ENCODE measurements at places on chromosomes 6 and 20.
A peak's percentile ranks its signal among the peaks of the same experiment; 100 is the strongest.

GRCh38 chr6:108027594-108027993, 46.9 kb downstream of the OSTM1 start:
- no peak for DNase-seq

DNA sequence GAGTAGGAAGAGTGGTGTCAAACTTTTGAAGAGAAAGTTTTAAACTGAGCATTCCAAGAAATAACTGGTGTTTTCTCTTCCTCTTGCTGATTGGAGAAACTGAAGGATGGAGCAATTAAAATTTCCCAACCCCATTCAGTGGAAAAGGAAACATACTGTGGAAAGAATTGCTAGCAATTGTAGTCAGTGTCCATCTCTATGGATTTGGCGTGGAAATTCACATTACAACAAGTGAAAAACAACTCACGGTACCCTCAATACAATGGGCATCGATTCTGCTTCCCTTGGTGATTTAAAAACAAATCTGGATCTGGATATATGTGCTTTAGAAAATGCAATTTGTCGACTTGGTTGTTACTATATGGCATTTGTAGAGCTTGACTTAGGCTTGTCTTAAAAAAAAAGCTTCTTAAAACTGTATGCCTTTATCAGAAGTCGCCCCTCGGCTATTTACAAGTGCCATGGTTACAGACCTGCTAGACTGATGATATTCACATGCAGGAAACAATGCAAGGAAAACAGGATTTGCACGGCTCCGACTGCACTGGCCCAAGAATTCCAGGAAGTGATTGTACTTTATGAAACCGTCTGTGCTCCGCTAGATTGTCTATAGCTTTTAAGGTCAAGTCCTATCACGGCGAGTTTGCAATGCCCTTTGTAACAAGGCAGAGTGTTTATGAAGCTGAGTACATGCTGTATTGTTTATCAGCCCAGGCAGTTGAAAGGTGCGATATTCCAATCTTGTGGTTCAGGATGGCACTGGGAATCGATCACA, 131.7 kb upstream of the PHACTR1 start:
- no peak for DNase-seq

GRCh38 chr6:3415490-3415889, 41.4 kb downstream of the SLC22A23 start:
- no peak for DNase-seq

- DNase-seq, result no peak
Measured at GRCh38 chr20:23759306-23759940, 8.7 kb upstream of the CST1 start.

- no peak for DNase-seq
Measured at GRCh38 chr6:7413151-7413823, 23.7 kb downstream of the RIOK1 start.

DNA sequence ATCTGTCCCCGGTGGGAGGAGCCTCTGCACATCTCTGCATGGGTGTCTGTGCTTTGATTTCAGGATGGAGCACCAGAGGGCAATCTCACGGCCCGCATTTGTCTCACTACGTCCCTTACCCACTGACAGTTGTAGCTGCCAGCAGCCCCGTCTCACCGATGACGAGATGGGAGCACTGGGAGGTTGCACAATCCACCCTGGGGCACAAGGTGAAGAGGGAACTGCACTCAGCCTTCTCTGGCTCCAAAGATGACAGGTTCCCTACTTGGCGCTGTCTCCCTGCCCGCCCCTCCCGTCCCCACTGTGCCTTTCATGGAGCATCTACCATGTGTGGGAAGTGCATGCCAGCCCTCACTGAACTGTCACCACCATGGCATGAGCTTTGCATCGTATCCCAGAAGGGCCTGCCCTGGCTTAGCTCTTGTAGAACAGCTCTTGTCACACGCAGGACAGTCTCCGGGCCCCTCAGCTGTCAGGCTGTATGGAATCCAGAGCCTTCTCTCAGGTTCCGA, 99.9 kb upstream of the PMEPA1 start:
- no peak for DNase-seq

DNA sequence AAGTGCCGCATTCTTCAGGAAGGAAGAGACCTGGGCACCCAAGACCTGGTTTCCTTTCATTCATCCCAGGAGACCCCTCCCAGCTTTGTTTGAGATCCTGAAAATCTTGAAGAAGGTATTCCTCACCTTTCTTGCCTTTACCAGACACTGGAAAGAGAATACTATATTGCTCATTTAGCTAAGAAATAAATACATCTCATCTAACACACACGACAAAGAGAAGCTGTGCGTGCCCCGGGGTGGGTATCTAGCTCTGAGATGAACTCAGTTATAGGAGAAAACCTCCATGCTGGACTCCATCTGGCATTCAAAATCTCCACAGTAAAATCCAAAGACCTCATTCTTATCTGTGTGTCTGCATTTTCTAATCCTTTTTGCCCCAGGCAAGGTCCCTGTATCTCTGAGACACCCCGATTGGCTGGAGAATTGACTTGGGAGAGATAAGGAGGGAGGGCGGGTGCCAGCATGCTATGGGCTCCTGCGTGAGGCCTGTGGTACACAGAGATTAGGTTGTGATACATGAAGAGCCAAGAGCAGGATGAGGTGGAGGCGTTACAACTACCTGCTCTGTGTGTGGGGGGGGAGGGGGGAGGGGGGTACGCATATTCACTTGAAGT, 4.8 kb downstream of the MUC21 start:
- no peak for DNase-seq

DNA sequence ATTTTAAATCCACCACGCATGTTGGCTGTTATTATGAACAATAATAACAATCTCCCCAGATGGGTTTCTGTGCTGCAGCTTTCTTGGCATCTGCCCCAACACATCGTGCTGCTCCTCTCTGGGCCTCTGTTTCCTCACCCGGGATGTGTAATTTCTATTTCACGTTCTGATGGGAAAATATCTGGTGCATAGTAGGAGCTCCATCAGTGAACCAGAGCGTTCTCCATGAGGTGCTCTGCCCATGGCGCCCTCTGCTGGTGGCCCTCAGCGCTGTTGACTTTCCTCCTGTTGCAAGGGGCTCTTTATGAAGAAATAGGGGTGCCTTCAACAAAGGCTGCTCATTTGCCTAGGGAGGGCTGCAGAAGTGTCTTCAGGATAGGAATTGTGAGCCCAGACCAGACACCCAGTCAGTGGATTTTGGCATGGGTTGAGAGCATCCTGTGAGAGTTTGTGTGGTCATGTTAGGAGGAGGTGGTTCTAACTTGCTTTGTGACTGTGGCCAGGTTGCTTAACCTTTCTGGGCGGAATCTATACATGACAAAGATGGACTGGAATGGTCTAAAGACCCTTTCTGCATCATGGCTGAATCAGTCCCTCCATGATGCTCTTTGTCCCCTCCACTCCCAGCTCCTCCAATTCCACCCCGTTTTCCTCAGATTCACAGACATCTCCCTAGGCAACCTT, 8.1 kb downstream of the SCRT2 start:
- peak; percentile 30 for DNase-seq

DNA sequence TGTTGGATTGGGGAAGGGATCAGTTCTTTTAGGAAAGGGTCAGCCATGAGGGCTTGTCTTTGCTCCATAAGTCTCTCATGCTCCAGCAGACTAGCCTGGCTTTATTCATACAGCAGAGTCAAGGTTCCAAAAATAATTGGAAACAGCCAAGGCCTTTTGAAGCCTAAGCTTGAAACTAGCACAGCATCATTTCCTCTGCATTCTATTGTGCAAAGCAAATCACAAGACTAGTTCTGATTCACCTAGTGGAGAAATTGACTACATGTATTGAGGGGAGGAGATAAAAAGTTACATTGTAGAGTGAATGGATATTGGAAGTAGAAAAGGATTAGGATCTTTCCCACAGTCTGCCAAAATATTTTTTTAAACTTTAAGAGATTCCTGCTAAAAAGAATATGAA, 159.3 kb upstream of the PLCB4 start:
- no peak for DNase-seq

DNA sequence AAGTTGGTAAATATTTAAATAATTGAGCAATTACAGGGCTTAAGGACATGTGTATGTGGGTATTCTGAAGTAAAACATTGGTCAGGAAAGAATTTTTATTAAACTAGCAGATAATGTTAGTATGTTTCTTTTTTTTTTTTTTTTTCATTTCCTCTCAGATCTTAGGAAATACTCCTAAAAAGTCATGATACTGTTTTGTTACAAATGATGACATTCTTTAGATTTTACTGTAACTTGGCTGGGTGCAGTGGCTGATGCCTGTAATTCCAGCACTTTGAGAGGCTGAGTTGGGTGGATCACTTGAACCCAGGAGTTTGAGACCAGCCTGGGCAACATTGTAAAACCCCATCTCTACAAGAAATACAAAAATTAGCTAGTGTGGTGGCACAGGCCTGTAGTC, 41.5 kb downstream of the CDC40 start:
- no peak for DNase-seq

GRCh38 chr6:166561771-166562359, 24.6 kb downstream of the RAMACL start:
- DNase-seq, result peak; percentile 26

DNA sequence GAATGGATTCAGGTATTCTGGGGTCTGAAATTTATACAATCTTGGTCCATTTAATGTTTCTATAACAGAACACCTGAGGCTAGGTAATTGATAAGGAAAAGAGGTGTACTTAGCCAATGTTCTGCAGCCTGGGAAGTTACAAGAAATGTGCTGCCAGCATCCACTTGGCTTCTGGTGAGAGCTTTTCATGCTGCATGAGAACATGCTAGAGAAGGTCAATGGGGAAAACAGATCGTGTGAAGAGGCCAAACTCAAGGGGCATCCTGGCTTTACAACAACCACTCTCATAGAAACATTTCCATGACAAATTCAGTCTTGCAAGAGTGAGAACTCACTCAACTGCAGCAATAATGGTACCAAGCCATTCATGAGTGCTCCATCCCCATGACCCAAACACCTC, 16.8 kb downstream of the IL22RA2 start:
- DNase-seq, result no peak

DNA sequence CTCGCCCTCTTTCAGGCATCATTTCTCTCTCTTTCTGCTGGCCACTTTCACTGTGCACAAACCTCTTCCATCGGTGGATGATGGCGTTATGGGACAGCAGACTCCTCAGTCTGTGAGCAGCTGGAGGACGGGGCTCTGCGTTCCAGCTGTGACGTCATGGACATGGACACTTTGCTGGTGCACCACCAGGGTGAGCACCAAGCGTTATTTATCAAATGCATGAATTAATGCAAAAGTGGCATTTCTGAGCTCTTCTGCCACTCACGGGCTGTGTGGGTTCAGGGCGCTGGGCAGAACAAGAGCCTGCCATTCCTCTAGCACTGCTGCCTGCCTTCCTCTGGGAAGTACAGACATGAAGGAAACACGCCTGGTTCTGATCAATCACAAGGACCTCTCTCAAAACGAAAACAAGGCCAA, 82.9 kb upstream of the MPC1 start:
- no peak for DNase-seq

GRCh38 chr6:166551754-166552495, 34.6 kb downstream of the RAMACL start:
- no peak for DNase-seq

GRCh38 chr20:49747707-49748524, 34.2 kb upstream of the B4GALT5 start:
- DNase-seq, result no peak

- peak; percentile 27 for DNase-seq
Measured at GRCh38 chr6:81937296-81937937, 184.9 kb upstream of the TENT5A start.

DNA sequence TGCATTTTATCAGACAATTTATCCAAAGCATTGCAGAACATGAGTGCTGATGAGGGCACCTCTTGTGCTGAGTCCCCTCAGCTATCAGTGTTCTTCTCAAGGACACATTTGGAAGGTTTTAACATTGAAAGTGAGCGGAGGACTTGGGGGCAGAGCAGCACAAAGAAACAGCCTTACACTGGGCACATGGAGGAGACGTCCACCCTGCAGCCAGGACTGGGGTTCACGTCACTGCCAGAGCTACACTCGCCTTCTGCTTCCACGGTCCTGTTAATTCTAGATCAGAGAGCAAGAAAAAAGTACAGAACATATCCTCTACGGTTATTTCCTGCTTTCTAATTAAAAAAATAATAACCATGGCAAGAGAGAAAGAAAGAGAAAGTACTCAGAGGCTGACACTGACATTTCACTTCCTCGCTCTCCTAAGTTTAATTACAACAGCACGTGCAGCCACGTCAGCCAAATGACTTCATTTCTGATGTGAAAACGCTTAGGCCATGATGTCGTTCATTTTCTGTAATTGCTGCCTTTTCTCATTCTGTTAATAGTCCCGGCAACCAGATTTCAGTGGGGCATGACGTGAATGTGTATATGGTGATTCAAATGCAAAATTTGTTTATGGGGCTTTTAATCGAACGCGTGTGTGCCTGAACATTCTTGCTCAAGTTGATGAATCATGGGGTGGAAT, 5.1 kb downstream of the PRND start:
- no peak for DNase-seq

- peak; percentile 46 for DNase-seq
Measured at GRCh38 chr6:166957087-166957804, 896 bp upstream of the RNASET2 start.

GRCh38 chr6:34696189-34696738, 303 bp downstream of the ILRUN start:
- DNase-seq, result no peak

DNA sequence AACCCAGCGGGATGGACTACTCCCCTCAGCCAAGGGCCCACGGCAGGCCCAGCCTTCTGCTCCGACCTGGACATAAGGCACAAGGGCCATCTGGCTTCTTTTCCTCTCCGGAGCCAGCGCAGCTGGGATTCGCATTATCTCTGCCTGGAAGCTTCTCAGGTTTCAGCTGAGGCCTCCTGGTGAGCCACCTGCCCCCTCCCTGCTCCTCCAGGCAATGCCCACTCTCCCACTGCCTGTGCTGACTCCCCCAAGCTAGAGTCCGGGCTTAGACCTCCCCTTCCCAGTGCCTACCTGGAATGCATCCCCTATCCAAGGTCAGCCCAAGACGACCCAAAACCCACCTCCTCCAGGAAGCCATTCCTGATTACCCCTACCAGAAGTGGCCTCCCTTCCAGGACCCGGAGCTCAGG, 60.7 kb downstream of the EZR start:
- no peak for DNase-seq

All from SW480 (cell line).